Stimulated activated naive B cell treated with anti-CD40 and anti-IgM and Interleukin-4, amounts not matched to agents 10 μg/mL and 1 μg/mL and 100 μg/mL, for 72 hours (primary cell): ENCODE measurements at places on chromosomes 3 and 15.
A peak's percentile ranks its signal among the peaks of the same experiment; 100 is the strongest.

- H3K4me1 ChIP-seq: no peaks in the 10 kb centered on the region
- no peaks in the 10 kb centered on the region for H3K36me3 ChIP-seq
- no peak overlapping the region for H3K27ac ChIP-seq
- DNase-seq: no peak
- no peak overlapping the region for H3K4me3 ChIP-seq
- no peaks in the 10 kb centered on the region for H3K27me3 ChIP-seq
These were observed 149.1 kb upstream of the CD96 start for GRCh38 chr3:111392894-111393398.

- no peak for DNase-seq
- H3K27me3 ChIP-seq: no peaks in the 10 kb centered on the region
- no peak overlapping the region for H3K4me3 ChIP-seq
These were observed 4.4 kb downstream of the IL5RA start for GRCh38 chr3:3105815-3106214.

DNA sequence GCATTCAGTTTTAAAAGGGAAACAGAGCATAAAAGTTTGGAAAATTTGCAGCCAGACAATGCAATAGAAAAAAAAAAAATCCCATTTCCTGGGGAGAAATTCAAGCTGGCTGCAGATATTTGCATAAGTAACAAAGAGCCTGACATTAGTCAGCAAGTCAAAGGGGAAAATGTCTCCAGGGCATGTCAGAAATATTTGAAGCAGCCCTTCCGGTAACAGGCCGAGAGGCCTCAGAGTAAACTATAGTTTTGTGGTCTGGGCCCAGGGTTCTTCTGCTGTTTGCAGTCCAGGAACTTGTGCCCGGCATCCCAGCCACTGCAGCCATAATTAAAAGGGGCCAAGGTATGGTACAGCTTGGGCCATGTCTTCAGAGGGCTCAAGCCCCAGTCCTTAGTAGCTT, 411.6 kb upstream of the BCHE start:
- H3K4me3 ChIP-seq: no peak overlapping the region
- no peak overlapping the region for H3K27ac ChIP-seq
- no peaks in the 10 kb centered on the region for H3K4me1 ChIP-seq

DNA sequence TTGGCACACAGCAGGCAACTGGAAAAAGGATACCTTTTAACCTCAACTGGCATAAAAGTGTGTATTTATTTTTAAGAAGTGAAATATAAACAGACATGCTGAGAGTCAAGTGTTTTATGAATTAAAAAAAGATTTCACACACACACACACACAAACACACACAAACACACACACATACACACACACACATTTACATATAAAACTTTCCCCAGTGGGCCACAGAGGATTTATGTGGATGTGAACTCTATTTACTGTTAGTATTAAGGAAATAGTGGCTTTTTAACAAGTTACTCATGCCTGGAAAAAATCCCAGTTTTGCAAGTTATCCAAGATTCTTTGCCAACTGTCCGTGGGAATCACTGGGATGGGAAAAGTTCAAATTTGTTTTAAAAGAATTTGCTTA, 725.9 kb upstream of the NR2F2 start:
- no peaks in the 10 kb centered on the region for H3K27me3 ChIP-seq
- DNase-seq: no peak
- H3K27ac ChIP-seq: no peak overlapping the region
- H3K36me3 ChIP-seq: no peaks in the 10 kb centered on the region
- H3K4me1 ChIP-seq: no peaks in the 10 kb centered on the region

DNA sequence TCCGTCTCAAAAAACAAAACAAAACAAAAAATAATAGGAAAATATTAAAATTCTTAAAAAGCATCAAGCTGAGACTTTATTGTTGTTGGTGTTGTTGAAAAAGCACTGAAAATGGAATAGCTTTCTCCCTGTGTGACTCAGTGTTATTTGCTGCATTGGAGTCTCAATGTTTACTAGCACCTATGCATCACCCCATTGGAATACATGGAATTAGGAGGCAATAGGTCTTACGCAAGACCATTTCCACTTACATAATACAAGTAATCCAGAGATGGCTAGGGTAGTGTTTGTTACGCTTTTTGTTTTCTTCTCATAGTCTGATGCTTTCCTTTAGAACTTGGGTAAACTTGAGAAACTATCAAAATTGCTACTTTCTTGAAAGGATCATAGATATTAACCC, 15.2 kb downstream of the GXYLT2 start:
- H3K36me3 ChIP-seq: peaks cover 1% of the 10 kb centered on the region
- H3K27ac ChIP-seq: no peak overlapping the region
- peaks cover 15% of the 10 kb centered on the region for H3K27me3 ChIP-seq
- H3K4me1 ChIP-seq: no peaks in the 10 kb centered on the region
- H3K4me3 ChIP-seq: no peak overlapping the region
- DNase-seq: no peak

GRCh38 chr3:117045143-117045542, 335.6 kb downstream of the TUSC7 start:
- H3K36me3 ChIP-seq: no peaks in the 10 kb centered on the region
- H3K27me3 ChIP-seq: no peaks in the 10 kb centered on the region
- H3K27ac ChIP-seq: no peak overlapping the region
- DNase-seq: no peak
- H3K4me3 ChIP-seq: no peak overlapping the region
- H3K4me1 ChIP-seq: no peaks in the 10 kb centered on the region

DNA sequence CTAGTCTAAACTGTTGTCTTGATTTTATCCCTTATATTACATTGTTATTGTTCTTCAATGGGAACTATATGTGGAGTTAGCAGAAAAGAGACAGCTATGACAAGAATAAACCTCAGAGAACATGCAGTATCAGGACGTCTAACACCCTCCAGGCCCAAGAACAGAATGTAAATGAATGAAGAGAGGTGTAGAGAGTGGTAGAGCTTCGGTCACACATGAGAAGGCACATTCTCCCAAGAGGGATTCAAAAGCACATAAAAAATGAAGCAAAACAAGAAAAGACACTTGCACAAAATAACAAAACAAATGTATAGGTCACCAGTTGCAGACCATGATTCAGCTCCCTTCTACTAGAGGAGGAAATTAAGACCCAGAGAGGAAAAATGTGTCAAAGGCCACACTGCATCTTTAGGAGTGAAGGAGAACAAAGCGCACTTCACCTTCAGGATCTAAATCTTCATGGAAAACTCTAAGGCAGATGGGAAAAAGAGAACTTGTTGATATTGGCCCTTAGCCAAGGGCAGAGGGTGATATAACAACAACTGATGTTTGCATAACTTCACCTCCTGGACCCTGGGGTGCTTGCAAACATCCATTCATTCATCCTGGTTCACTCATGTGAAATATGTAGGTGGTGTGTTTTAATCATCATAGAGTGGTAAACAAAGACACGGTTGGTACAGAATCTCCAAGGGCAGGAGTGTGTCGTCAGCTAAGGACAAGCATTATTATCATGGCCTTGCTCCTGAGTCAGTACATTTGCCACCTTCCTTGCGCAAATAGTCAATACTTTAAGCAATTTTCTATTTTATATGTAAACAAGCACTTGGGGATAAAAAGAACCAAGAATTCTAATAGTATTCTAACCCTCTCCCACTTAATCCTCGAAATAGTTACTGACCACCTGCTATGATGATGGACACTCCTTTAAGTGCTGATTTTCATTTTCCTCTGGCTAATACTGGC, 8.8 kb downstream of the NEK10 start:
- DNase-seq: no peak
- H3K4me1 ChIP-seq: peaks cover 7% of the 10 kb centered on the region
- peak overlapping the region; percentile 20 for H3K4me3 ChIP-seq
- no peak overlapping the region for H3K27ac ChIP-seq
- H3K27me3 ChIP-seq: no peaks in the 10 kb centered on the region
- no peaks in the 10 kb centered on the region for H3K36me3 ChIP-seq

- no peak for DNase-seq
- H3K36me3 ChIP-seq: no peaks in the 10 kb centered on the region
- H3K27me3 ChIP-seq: no peaks in the 10 kb centered on the region
- H3K27ac ChIP-seq: peak overlapping the region; percentile 1
- H3K4me3 ChIP-seq: no peak overlapping the region
These were observed 36.5 kb downstream of the DAPK2 start for GRCh38 chr15:64009798-64010261.

- peaks cover 68% of the 10 kb centered on the region for H3K36me3 ChIP-seq
- peaks cover 2% of the 10 kb centered on the region for H3K4me1 ChIP-seq
- no peak for DNase-seq
- H3K27me3 ChIP-seq: no peaks in the 10 kb centered on the region
- H3K4me3 ChIP-seq: no peak overlapping the region
- no peak overlapping the region for H3K27ac ChIP-seq
These were observed 14.8 kb downstream of the BDH1 start for GRCh38 chr3:197540961-197541377.

DNA sequence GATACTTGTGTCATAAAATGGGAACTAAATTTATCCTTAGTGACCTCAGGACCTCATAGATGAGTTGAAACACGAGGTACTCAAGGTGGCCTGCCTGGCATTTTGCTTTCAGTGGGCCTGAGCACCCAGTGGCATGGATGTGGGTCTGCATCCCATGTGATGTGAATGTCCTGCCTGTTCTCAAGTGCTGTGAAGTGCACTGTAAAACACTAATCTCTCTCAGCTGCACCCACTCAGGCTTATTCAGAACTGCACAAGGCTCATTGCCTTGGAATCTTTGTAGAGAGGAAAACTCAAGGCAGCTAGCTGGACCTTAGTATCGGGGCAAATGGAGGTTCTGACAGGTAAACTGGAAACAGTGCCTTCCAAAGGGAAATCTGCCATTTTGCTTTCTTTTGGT, 767.0 kb downstream of the TUSC7 start:
- no peaks in the 10 kb centered on the region for H3K27me3 ChIP-seq
- no peaks in the 10 kb centered on the region for H3K36me3 ChIP-seq
- no peaks in the 10 kb centered on the region for H3K4me1 ChIP-seq
- no peak overlapping the region for H3K4me3 ChIP-seq
- DNase-seq: no peak

- H3K27me3 ChIP-seq: no peaks in the 10 kb centered on the region
- H3K4me1 ChIP-seq: no peaks in the 10 kb centered on the region
- DNase-seq: no peak
These were observed 303.5 kb upstream of the GADL1 start for GRCh38 chr3:31197941-31198340.

GRCh38 chr3:54171951-54172350, 49.6 kb downstream of the CACNA2D3 start:
- H3K27me3 ChIP-seq: no peaks in the 10 kb centered on the region
- no peaks in the 10 kb centered on the region for H3K4me1 ChIP-seq
- H3K36me3 ChIP-seq: no peaks in the 10 kb centered on the region
- no peak overlapping the region for H3K27ac ChIP-seq
- DNase-seq: no peak
- no peak overlapping the region for H3K4me3 ChIP-seq

- H3K27me3 ChIP-seq: peaks cover 30% of the 10 kb centered on the region
- no peak for DNase-seq
- H3K4me3 ChIP-seq: no peak overlapping the region
- peaks cover 33% of the 10 kb centered on the region for H3K4me1 ChIP-seq
- peak overlapping the region; percentile 28 for H3K27ac ChIP-seq
- H3K36me3 ChIP-seq: no peaks in the 10 kb centered on the region
These were observed 41.3 kb downstream of the CHDH start for GRCh38 chr3:53804697-53805462.

DNA sequence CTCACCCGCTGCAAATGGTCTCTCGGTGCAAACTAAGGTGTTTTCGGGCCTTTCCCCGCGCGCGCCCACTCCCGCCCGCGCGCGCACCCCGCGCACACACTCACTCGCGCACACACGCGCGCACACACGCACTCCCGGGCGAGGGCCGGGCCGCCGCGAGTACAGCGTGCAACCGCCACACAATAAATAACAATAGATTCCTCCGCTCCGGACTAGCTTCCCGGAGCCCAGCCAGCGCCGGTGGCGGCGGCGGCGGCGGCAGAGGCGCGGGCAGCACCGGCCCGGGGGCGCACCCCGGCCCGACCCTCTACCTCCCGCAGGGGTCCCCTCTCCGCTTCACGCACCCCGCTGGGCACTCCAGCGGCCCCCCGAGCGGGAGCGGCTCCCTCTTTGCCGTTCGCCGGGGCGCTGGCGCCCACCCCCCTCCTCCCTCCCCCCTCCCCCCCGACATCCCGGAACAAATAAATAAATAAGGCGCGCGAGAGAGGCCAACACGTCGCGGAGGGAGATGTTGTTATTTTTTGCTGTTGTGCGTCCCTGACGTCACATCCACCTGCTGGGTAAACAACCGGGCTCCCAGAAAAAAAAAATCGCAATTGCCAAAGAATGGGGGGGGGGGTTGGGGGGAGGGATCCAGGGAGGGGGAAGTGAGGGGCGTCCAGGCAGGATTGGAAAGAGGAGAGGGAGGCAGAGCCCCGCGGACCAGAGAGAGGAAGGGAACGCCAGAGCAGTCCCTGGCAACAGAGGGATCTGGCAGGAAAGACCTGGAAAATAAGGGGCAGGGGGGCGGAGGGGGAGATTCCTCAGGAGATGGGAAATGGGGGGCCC, at the start of gene FOXP1:
TSS of gene FOXP1 (minus strand) at position 163 of the 828 bp plus-strand sequence. CDS start 385,347 bp downstream, outside the sequence.
- H3K4me3 ChIP-seq: peak within 1 kb of the TSS; percentile 92
- no peaks in the 10 kb centered on the region for H3K27me3 ChIP-seq
- peak; percentile 68 for DNase-seq
- peak within 1 kb of the TSS; percentile 98 for H3K27ac ChIP-seq

DNA sequence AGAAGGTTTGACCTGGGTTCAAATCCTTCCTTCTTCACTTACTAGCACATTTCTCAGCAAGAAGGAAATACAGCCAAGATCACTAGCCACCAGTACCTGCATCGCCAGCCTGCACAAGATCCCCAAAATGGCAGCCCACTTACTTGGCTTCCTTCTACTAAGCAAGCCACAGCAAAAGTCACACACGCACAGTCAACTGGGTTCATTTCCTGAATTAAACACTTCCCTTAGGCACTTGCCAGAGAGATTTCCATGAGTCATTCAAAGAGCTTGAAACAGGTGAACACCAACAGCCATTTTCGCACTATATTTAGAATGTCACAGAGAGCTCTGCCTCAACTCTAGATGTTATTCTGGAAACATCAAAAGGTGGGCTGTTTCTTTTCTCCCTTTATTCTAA, 42.6 kb downstream of the MGLL start:
- H3K27ac ChIP-seq: peak overlapping the region; percentile 90
- H3K36me3 ChIP-seq: peaks cover 41% of the 10 kb centered on the region
- peaks cover 45% of the 10 kb centered on the region for H3K4me1 ChIP-seq

DNA sequence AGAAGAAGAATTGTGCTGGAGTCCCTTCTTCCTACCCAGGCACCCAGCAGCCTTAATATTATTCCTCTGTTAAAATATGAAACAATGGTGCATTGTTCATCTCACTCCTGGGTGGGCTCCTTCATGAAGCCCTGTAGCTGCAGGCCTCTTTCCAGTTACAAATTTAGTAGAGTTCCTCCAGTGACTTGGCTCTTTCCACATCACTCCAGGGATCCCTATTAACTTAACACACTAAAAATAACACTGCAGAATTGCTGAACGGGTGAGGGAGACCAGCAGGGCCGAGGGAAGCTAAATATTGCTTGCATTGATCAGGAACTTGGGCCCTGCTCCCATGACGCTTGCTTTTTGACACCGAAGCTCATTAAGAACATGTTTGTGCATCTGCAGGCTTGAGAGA, 142.3 kb downstream of the PDCD6IP start:
- peaks cover 8% of the 10 kb centered on the region for H3K4me1 ChIP-seq
- no peak for DNase-seq
- H3K4me3 ChIP-seq: no peak overlapping the region
- H3K27me3 ChIP-seq: peaks cover 5% of the 10 kb centered on the region
- no peak overlapping the region for H3K27ac ChIP-seq

GRCh38 chr3:178099862-178100261, 436.4 kb upstream of the KCNMB2 start:
- no peaks in the 10 kb centered on the region for H3K4me1 ChIP-seq
- H3K27ac ChIP-seq: no peak overlapping the region
- no peak overlapping the region for H3K4me3 ChIP-seq
- H3K27me3 ChIP-seq: no peaks in the 10 kb centered on the region
- DNase-seq: no peak

- H3K4me1 ChIP-seq: no peaks in the 10 kb centered on the region
- H3K27ac ChIP-seq: no peak overlapping the region
- DNase-seq: no peak
- no peaks in the 10 kb centered on the region for H3K36me3 ChIP-seq
These were observed 84.2 kb downstream of the SMAD6 start for GRCh38 chr15:66786222-66786621.
